Thymus (tissue), 14 donors: ENCODE measurements at places on chromosomes 16 and 17. TPM values are rescaled to one million over a fixed set of nuclear protein-coding genes. Genes with fewer than 3 reads are reported as not detected.

DNA sequence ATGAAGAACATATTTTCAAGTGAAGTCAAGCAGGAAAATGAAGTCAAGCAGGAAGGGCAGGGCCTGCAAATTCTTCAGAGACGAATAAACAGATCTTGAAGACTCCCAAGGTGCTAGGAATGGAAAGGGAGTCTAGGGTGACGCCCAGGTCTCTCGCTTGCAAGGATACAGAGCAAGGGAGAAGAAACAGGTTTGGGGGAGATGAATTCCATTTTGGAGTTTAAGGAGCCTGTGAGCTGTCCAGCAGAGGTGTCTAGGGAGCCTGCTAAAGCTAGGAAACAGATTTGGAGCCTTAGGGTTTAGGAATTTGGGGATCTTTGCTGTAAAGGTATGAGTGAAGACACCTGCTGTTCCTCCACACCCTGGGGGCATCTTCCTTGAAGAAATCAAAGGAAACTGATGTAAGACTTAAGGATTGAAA, 2.0 kb upstream of the UNKL start:
- no peak for DNase-seq

GRCh38 chr17:33560165-33560564, 267.1 kb upstream of the ASIC2 start:
- no peak for DNase-seq

- DNase-seq: no peak
Observed at GRCh38 chr17:43967251-43967875, 13.6 kb upstream of the PYY start.

- DNase-seq: no peak
Observed at GRCh38 chr17:57292091-57292490, 35.8 kb downstream of the MSI2 start.

- DNase-seq: no peak
Observed at GRCh38 chr17:9533441-9533840, 42.2 kb downstream of the STX8 start.

DNA sequence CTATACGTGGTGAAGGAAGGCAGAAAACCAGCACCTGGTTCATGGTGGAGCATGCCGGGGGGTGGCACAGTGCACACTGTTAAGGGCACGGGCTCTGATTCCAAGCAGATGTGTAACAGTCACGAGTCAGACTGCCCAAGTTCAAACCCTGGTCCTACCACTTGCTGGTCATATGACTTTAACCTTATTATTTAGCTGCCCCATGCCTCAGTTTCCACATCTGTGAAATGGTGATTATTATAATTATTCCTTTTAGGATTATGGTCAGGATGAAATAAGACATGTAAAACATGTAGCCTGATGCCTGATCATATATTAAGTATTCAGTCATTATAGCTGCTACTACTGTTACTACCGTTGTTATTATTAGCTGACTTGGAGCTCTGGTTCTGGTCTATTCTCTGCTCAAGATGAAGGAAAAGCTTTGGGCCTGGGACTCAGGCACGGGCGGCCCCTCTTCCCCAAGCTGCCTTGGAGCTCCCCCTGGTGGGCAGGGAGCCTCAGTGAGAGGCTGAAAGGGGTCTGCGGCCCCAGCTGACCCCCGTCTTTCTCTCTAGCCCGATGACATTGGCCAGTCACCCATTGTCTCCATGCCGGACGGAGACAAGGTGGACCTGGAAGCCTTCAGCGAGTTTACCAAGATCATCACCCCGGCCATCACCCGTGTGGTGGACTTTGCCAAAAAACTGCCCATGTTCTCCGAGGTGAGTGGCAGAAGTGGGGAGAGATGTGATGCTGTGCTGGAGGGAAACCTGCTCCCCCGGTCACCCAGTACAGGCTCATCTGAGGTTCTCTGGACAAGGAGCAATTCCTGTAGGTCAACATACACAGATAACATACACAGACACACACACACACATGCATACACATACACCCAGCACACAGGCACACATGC, 14.0 kb downstream of the NR1D1 start:
- DNase-seq: no peak

DNA sequence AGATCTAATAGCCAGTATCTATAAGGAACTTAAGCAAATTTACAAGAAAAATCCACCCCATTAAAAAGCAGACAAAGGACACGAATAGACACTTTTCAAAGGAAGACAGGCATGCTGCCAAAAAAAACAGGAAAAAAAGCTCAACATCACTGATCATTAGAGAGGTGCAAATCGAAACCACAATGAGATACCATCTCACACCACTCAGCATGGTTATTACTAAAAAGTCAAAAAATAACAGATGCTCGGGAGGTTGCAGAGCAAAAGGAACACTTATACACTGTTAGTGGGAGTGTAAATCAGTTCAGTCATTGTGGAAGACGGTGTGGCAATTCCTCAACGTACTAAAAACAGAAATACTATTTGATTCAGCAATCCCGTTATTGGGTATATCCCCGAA, 9.6 kb downstream of the STX8 start:
- DNase-seq: no peak

- no peak for DNase-seq
Observed at GRCh38 chr17:37779554-37779953, 34.7 kb upstream of the HNF1B start.

GRCh38 chr17:40331743-40332641, 23.0 kb downstream of the RARA start:
- DNase-seq: no peak

DNA sequence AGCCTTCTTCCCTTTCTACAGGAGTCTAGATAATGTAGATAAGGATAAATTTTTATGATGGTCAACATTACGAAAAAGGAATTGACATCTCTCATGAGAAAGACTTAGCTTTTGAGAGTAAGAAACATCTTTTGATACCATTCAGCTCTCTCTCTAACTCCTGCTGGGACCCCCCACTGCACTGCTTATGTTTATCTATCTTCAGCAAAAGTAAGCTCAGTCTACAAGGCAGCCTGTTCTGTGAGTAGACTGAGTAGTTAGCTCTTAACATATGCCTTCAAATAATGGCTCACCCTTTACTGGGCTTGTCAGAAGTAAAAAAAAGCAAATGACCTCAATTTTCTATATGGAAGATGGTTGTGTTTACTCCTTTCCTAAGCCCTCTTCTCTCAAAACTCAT, 372.2 kb upstream of the CDH11 start:
- no peak for DNase-seq

NLRC5 gene
- total RNA-seq: 23.3 TPM

DNA sequence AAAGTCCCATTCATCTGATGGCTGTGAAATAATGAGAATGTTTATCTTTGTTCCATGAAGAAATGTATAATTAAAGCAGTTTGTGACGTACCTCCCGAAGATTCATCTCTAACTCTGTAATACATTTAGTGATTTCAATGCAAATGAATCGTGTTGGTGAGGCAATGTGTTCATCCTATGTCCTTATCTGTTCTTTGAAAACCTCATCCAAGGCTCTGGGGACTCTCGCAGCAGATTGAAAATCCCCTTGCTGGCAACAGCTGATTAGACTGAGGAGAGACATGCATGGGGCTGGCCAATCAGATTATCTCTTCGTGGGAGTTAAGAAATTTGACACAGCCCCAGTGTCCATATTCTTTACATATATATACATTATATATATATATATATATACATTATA, 1095.4 kb upstream of the EEF2KMT start:
- DNase-seq: no peak
